Hypothalamus (tissue), 51 donors: ENCODE measurements at places on chromosomes 16 and 17.

DNA sequence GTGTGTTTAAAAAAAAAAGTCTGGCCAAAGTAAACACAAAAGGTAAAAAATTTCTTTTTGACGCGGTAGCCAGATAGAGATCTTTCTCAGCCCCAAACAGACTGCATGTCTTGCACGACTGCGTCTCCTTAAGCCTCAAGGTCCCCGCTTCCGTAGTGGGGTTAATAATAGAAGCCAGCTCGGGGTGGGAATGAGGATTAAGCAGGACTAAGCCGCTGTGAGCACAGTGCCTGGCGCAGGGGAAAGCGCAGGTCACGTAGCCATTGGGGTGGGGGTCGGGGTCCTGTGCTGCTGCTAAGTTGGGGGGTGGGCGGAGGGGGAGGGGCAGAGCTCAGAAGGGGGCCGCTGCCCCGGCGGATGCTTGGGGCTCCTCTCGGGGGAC, 521 bp downstream of the GGA2 start:
- no peak for DNase-seq

GRCh38 chr17:4850246-4850645, 17.1 kb downstream of the MINK1 start:
- no peak for DNase-seq

DNA sequence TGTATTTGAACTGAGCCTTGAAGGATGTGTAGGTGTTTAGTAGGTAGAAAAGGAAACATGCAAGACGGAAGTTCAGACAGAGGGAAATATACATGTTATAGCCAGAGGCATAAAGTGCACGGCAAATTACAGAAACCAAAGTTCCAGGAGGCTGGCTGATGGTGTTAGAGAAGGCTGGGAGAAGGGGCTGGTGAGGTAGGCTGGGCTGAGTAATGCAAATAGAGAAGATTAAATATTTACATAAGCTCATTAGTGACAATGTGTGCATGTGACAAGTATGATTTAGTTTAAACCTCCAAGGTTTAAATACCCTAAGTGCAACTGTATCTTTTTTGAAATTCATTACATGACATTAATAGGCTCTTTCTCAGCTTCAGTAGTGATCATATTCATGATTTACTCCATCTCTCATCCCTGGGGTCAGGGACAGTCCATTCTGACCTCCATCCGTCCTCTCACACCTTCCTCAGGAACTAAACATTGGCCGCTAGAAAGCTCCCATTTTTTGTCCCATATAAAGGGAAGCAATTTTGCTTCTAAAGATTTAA, 399.8 kb upstream of the SALL1 start:
- no peak for DNase-seq

- no peak for DNase-seq
Observed at GRCh38 chr16:87253536-87253935, 63.7 kb downstream of the C16orf95 start.

DNA sequence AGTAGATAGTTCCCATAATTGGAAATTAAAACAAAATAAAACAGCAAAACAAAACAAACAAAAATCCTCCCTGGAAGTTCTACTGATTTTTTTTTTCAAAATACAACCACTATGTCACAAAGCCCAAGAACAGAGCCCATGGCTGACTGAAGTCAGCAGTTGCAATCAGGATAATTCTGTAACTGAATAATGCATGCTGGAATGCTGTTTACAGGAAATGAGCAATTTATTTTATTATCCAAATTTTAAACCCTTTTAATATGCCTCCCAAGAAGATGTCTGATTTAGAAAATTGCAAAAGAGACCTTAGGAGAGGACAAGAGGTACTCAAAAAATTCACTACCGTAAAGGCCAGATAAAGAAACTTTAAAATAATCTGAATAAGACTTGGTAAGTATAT, 578.2 kb downstream of the TOX3 start:
- no peak for DNase-seq

DNA sequence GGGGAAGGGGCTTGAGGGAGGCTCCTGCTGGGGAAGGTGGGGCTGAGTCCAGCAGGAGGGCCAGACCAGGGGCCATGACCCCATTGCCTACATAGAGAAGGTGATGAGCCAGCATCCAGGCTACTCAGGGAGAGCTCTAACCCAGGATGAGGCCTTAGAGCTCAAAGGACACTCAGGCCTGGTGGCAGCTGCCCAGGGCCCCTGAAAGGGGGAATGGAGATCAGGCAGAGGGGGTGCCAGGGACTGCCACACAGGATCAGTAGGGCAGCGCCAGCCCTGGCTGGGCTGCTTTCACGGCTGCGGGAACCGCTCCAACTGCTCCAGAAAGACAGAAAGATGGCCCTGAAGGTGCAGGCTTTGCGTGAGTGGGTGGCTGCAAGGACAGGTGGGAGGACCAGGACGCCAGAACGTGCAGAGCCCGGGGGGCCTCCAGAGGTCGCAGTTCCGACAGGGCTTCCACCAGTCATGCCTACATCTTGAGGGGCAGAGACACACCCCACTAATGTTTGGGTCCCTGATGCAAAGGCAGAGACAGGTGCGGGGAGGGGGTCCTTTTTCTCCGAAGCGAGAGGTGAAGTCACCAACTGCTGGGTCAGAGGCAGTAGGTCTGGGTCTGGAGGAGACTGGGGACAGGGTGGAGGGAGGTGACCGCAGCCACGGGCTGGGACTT, 882 bp upstream of the ATP6V0C start:
- DNase-seq = no peak

- no peak for DNase-seq
Observed at GRCh38 chr17:3433741-3434140, at the start of gene OR1E2. OR1E2 (minus strand) TSS chr17:3433841; CDS start chr17:3433841, 0 bp downstream.

GRCh38 chr16:88005968-88006367, 54.7 kb downstream of the BANP start:
- DNase-seq = no peak

DNA sequence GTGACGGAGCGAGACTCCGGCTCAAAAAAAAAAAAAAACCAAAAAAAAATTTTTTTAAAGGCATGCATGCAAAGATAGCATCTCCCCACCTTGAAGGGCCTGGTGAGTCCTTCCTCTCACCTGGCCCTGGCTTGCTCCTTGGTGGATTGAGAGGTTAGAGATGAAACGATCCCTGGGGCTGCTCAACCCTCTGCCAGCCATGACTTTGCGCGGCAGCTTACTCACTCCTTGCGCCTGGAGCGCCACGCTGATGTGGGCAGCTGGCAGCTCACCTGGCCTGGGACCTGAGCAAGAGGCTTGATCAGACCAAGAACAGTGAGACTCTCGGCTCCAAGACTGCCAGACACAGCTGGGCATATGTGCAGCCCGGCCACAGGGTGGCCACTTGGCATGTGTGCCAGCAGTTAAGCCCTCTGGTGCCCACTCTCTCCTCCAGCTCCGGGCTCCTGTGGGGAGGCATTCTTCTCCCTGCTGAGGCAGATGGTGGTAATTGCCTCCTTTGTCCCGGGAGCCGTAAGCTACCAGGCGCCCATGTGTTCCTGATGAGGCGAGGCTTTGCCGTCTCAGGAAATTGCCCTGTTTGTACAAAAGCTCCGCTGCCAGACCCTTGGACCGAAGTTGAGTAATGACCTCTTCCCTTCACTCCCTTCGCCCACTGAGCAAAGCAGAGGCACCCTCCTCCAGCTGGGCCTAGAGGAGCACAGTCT, 5.1 kb upstream of the EVPL start:
- DNase-seq = no peak

DNA sequence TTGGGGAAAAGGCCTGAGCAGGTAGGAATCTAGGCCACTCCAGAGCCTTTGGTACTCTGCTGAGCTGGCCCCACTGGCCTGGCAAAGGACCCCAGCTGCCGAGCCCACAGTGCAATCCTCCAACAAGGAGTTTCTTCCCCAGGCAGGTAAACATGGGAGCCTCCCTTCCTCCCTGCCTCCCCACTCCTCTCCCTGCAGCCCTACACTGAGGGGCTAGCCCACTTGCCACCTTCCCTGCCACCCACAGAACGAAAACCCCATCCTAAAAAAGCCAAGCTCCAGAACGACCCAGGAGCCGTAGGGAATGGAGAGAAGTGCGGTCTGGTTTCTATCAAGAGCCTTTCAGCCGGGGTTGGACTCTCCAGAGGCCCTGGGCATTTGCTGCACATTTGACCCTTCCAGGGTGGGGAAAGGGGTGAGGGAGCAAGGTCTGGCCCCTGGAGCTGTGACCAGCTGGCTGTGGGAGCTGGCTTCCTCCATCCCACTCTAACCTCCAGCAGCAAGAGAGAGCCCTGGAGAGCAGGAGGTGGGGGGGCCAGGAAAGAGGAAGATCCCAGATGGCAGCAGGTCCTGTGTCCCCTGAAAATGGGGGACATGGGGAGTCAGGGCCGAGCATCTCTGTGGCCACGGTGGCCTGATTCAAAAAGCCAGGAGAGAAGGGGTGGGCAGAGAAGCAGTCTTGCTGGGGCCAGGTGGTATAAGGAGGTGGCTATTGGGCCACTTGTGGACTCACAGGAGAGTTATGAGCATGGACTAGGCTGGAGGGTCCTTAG, 1.3 kb downstream of the HID1 start:
- no peak for DNase-seq

DNA sequence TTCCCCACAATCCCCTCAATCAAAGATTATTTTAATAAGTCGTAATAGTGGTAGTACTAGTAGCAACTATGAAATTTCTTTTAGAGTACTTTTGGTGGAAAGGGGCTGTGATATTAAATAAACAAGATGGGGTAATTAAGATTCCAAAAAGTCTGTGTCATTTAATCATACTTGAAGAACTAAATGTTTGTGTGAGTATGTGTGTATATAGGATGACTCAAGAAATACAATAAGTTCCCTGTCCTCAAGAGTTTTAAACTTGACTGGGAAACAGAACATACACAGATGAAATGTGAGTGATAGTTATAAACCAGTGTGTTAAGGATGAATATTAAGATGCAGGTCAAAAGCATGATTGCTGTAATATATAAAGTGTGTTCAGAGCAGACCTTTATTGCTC, 2.3 kb downstream of the ALDH3A2 start:
- no peak for DNase-seq

- no peak for DNase-seq
Observed at GRCh38 chr16:17287166-17287800, 183.5 kb downstream of the XYLT1 start.

GRCh38 chr16:87961623-87962022, 10.4 kb downstream of the BANP start:
- no peak for DNase-seq

DNA sequence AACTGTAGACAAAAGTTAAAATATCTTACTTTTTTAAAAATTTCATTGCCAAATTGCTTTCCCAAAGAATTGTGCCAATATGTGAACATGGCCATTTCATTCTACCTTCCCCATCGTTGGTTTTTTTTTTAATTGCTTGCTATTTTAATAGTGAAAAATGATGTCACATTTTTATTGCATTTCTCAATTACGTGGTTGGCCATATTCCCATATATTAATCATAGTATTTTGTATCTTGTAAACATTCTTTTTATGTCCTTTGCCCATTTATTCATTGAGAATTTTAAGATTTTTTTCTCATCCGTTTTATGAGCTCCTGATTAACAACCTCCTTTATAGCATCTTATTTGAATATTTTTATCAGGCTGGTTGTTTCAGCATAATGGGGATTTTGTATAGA, 7.2 kb downstream of the OMG start:
- DNase-seq = no peak

DNA sequence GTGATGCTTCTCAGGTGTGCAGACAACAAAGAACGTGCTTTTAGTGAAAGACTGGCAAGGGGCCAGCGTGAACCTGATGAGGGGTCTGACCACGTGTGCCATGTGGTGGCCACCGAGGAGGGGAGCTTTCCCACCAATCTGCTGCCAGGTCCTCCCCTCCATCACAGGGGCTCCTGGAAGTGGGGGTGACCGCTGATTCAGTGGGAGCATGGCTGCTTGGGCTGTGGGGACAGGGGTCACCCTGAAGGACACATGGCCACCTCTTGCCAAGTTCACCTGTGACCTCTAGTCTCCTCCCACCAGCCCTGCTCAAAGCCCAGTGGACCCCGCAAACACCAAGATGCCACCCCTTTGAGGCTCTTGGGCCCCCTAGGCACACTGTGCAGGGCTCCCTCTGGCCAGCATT, 37.9 kb upstream of the MTSS2 start:
- no peak for DNase-seq

GRCh38 chr16:11448796-11449416, 103.6 kb downstream of the RMI2 start:
- no peak for DNase-seq

- DNase-seq = no peak
Observed at GRCh38 chr17:50453901-50454300, 14.8 kb downstream of the CHAD start.

- no peak for DNase-seq
Observed at GRCh38 chr17:57344261-57344660, 87.9 kb downstream of the MSI2 start.

- no peak for DNase-seq
Observed at GRCh38 chr17:21113716-21114115, 13.0 kb upstream of the DHRS7B start.

- no peak for DNase-seq
Observed at GRCh38 chr16:52405441-52405840, 141.5 kb downstream of the TOX3 start.

DNA sequence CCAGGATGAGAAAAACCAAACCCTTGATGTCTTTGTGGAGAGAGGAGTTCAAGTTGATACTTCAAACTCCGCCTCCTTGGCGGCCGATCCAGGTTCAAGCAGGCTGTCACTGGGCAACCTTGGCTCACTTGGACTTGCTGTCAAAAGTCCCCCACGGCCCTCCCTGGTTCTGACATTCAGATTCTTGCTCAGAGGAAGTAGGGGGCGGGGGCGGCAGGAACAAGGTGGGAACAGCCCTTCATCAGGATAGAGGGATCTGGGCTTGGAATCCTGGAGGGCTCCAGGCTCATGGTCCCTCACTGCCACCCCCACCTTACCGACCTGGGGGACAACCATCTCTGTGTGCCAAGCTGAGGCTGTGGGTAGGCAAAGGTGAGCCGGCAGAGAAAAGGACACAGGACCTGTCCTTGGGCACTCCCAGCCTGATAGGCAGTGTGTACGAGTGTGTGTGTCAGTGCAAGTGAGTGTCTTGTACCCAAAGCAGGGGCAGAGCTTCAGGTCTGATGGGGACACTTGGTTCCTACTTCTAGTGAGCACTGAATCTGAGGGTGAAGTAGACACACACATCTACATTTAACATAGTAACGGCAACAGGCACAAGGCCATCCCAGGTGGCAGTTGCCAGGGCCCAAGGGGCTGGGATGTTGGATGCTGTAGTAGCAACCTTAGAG, 6.6 kb upstream of the TSPOAP1 start:
- no peak for DNase-seq

GRCh38 chr17:5511401-5512225, 25.2 kb downstream of the MIS12 start:
- DNase-seq = no peak

GRCh38 chr17:77131904-77132303, 8.9 kb upstream of the SEC14L1 start:
- no peak for DNase-seq

GRCh38 chr16:17177959-17178905, 292.5 kb downstream of the XYLT1 start:
- DNase-seq = no peak

DNA sequence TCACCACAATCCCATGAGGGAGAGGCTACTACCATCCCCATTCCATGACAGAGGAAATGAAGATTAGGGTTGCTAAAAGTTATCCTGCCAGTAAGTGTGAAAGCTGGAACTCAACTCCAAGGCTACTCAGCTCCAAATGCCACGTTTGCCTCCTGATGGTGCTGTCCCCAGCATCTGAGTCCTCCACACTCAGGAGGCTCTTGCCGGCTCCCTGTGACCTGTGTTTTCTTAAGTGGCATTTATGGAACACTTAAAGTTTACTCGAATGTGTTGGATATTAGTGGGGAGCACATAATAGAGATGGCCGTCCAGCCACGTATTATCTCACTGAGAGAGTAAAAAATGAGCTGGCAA, 267.9 kb downstream of the CBLN1 start:
- DNase-seq = no peak
